ENCODE measurements at places on chromosomes 5 and 9.

GRCh38 chr5:90020575-90021538 is 388.7 kb downstream of the CETN3 start:
- peak; percentile 89 for DNase-seq

DNA sequence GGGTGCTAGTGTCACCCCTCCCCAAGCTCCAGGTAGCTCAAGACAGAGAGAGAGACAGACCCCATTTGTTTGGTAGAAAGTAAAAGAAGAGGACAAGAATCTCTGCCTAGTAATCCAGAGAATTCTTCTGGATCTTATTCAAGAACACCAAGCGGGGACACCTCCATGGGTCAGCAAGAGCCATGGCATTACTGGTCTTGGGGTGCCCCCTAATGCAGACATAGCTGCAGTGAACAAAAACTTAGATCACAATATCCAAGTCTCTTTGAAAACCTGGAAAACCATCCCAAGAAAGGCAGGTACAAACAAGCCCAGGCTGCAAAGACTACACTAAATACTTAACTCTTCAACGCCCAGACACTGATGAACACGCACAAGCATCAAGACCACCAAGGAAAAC is 29.9 kb upstream of the PDE4D start:
- DNase-seq = no peak

DNA sequence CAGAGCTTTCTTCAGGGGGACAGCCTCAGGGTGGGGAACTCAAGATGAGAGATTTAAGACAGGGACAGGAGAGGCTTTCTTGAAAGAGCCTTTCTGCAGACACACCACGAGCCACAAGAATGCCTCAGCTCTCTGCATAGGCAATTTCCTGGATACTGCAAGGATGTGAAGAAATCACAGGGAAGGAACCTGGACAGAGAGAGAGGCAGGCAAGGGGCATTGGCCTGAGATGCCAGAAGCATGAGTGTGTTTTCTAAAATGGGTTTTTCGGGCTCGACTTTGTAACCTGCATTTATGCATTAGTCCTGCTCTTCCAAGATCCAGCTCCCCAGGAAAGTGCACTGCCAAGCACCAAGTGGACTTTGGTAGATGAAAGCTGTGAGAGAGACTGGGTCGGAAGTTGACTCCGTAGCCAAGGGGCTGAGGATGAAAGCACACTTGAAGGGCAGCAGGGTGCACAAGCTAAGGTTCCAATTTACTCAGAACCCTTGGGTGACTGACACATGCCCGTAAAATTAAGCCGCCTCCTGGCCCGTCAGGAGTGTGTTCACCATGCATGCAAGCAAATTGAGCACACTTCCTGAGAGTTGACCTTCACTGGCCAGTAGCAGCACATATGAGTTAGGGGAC is 90.9 kb downstream of the CFAP90 start:
- no peak for DNase-seq

DNA sequence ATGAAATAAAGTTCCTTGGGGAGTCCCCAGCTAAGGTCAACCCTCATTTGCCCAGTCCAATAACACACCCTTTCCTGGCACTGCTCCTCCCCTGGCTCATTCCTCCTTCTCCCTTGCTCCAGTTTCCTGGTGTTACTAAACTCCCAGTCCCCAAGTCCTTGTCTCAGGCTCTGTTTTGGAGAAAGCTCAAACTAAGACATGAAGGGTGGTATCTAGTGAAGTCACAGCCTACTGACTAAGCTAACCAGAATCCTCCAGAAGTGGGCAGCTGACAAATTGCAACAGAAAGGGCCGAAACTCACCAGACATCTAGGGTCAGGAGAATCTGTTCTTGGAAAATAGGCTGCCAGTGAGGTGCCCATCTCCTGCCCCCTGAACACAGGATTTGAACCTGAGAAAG is 118.7 kb upstream of the NEK6 start:
- DNase-seq = peak; percentile 37

DNA sequence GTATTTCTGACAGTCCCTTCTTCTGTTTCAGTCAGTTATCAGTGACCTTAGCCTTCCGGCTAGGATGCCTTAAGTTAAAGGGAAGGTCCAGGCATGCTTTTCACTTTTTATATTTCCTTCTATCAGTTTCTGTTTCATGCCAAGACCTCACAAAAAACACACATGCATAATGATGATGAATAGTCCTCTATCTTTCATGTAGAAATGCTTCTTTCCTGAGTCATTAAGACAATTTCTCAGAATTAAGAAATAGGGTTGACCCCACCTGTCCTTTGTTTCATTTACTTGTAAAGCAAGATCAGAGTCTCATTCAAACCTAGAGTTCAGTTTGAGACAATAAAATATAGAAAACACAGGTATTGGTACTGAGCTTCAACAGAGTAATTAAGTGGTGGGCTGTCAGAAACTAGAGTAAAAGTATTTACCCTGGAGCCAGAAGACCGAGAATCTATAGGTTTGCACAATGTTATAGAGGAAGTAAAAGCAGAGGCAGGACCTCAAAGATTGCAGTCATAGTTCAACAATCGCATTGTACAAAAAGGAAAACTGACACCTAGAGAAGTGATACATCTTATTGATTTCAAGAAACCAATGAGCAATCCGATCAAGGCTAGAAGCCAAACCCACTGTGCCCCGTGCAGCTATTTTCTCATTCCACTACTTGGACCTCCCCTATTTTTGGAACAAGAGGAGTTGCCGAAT is 118.7 kb upstream of the PUM3 start:
- DNase-seq = no peak

- DNase-seq = no peak
These were observed 32.1 kb downstream of the VAV2 start for GRCh38 chr9:133959966-133960567.
